ENCODE measurements at places on chromosomes 11 and 22.

- H3K27ac ChIP-seq: no peak overlapping the region
- DNase-seq: no peak
- H3K4me3 ChIP-seq: no peak overlapping the region
- H3K27me3 ChIP-seq: no peaks in the 10 kb centered on the region
- peaks cover 7% of the 10 kb centered on the region for H3K4me1 ChIP-seq
These were observed 109.5 kb downstream of the TEAD1 start for GRCh38 chr11:12783765-12784164.

- no peak overlapping the region for H3K27ac ChIP-seq
- no peaks in the 10 kb centered on the region for H3K27me3 ChIP-seq
- H3K4me3 ChIP-seq: no peak overlapping the region
- H3K36me3 ChIP-seq: no peaks in the 10 kb centered on the region
- H3K4me1 ChIP-seq: no peaks in the 10 kb centered on the region
- no peak for DNase-seq
These were observed 72.5 kb upstream of the CTSC start for GRCh38 chr11:88410056-88410455.

GRCh38 chr11:69472541-69473275 is 8.8 kb upstream of the LINC01488 start:
- H3K4me1 ChIP-seq: peaks cover 36% of the 10 kb centered on the region
- H3K27me3 ChIP-seq: peaks cover 7% of the 10 kb centered on the region
- no peak for DNase-seq
- no peak overlapping the region for H3K27ac ChIP-seq
- H3K4me3 ChIP-seq: no peak overlapping the region
- H3K36me3 ChIP-seq: no peaks in the 10 kb centered on the region

DNA sequence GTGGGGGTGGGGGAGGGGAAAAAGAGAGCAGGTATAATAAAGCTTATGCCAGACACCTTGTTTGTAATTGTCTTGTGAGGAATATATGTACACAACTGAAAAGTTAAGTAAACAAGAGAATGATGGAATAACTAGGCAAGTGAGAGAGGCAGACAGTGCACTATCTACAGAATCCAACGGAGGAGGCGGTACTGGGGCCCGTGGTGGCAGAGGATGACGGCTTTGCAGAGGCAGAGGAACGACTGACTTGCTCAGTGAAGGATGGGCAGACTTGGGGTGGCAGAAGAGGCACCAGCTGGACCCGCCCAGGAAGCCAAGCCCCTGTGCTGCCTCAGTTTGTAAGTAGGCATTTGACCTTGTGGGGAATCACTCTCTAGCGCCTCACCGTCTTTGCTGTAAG is 297.6 kb downstream of the ST3GAL4 start:
- H3K4me3 ChIP-seq: no peak overlapping the region
- H3K27ac ChIP-seq: no peak overlapping the region
- no peak for DNase-seq
- peaks cover 18% of the 10 kb centered on the region for H3K4me1 ChIP-seq

DNA sequence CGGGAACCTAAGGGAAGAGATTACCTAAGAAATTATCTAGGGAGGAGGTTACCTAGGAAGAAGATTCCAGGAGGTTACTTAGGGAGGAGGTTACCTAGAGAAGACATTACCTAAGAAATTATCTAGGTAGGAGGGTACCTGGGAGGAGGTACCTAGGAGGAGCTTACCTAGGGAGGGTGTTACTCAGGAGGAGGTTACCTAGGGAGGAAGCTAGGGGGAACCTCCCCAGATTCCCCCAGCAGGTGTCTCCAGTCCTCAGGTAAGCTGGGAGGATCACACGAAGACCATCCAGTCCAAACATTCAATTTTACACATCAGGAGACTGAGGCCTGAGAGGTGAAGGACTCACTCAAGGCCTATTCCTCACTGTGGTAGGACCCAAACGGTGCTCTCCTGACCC is 482.8 kb downstream of the TBC1D22A start:
- no peak for DNase-seq
- peaks cover 25% of the 10 kb centered on the region for H3K4me1 ChIP-seq
- no peaks in the 10 kb centered on the region for H3K36me3 ChIP-seq

DNA sequence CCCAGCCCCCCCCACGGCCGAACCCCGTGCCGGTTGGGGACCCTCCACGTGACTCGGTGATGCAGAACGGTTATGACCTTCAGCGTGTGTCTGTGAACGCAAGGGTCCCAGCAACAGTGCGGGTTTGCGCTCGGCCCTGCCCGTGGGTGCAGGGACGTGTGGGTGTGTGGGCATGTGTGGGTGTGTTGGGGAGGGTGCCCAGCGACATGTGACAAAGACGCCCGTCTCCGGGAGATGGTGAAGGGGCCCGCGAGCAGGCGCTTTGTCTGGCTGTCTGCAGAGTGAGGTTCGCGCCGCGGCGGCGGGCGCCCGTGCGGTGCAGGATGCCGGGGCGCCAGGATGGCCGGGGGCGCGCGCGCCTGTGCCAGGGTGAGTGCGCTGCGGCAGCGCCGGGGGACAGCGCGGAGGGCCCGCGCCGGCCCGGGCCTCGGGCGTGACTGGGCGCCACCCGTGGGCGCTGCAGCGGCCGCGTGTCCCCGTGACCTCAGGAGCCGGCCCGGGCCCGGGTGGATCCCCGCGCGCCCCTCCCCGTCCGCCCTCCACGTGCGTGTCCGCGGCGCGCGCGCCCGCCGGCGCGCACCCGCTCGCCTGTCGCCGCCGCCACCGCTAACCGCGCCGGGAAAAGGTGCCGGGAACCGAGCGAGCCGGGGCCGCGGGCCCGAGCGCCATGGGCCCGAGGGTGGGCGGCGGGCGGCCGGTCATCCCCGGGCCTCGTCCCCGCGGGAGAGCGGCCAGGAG is at the start of gene LRFN4:
Gene LRFN4, plus strand, starts transcription at position 569 of the 738 bp plus-strand sequence. CDS start 681 bp downstream, outside the sequence.
- DNase-seq: peak; percentile 61
- H3K36me3 ChIP-seq: peaks cover 70% of the 10 kb centered on the region
- H3K27me3 ChIP-seq: no peaks in the 10 kb centered on the region
- H3K4me3 ChIP-seq: peak within 1 kb of the TSS; percentile 75

- no peak for DNase-seq
- H3K27ac ChIP-seq: no peak overlapping the region
- H3K4me1 ChIP-seq: peaks cover 6% of the 10 kb centered on the region
- H3K4me3 ChIP-seq: no peak overlapping the region
- peaks cover 3% of the 10 kb centered on the region for H3K36me3 ChIP-seq
These were observed 36.9 kb downstream of the PACS1 start for GRCh38 chr11:66106786-66107599.

- no peaks in the 10 kb centered on the region for H3K36me3 ChIP-seq
- peaks cover 7% of the 10 kb centered on the region for H3K4me1 ChIP-seq
- H3K27me3 ChIP-seq: no peaks in the 10 kb centered on the region
These were observed 73.7 kb downstream of the PHF21A start for GRCh38 chr11:46047520-46047919.

DNA sequence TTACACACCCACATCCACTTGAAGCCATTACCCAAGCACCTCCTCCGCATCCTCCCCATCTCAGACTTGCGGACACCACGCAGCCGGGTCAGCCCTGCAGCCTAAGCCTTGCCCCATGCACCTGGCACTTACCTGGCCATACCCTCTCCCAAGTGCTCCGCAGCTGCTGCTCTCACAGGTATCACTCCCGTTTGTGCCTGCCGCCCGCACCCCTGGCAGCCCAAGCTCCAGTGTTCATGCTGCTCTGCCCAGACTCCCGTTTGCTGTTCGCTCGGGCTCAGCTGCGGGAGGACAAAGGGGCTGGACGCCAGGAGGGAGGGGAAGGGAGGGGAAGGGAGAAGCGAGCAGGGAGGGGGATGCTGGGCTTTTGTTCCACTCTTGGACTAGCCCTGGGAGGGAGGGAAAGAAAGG is at the start of gene KLHL35:
Gene KLHL35, minus strand, starts transcription at position 293 of the 411 bp plus-strand sequence. CDS start 2,574 bp downstream, outside the sequence.
- peaks cover 39% of the 10 kb centered on the region for H3K4me1 ChIP-seq
- no peak for DNase-seq
- H3K27ac ChIP-seq: no peak within 1 kb of the TSS
- peaks cover 29% of the 10 kb centered on the region for H3K36me3 ChIP-seq
- peak within 1 kb of the TSS; percentile 22 for H3K4me3 ChIP-seq
- H3K27me3 ChIP-seq: peaks cover 36% of the 10 kb centered on the region

DNA sequence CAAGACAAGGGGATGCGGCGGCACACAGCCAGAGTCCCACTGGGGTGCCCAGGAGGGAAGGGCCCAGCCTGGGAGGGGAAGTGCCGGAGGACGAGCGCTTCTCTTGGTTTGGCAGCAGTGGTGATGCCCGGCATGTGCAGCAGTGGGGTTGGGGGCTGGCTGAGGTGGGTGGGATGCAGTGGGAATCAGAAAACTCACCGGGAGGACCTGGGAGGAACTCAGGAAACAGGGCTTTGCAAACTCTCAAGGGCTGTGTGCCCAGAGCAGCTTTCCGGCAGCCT is 3.0 kb downstream of the FERMT3 start:
- H3K27ac ChIP-seq: no peak overlapping the region
- H3K27me3 ChIP-seq: no peaks in the 10 kb centered on the region
- peaks cover 64% of the 10 kb centered on the region for H3K36me3 ChIP-seq
- peaks cover 18% of the 10 kb centered on the region for H3K4me1 ChIP-seq
- no peak for DNase-seq

DNA sequence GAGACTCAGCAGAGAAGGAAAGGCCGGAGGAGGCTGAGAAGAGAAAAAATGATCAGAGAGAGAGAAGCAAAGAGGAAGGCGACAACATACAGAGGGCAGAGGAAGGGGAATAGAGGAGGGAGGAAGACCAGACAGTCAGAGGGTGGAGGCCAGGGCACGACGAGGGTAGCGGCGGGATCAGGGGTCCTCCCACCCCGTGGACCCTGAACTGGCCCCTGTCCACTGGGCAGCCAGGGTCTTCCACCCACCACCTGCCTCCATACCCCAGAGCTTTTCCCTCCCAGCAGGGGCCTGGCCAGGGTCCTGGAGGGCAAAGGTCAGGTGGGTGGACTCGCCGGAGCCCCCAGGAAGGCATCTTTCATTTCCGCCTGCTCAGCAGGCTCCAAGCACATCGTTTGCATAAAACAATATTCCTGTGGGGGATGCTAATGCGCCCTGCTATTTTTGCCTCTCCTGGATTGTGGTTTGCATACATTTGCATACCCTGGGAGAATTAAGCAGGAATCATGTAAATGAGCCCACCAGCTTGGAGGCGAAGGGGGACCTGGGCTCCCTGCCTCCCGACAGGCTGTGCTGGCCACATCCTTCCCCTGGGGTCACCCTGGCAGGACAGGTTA is 394.1 kb downstream of the MN1 start:
- H3K4me3 ChIP-seq: no peak overlapping the region
- no peak overlapping the region for H3K27ac ChIP-seq
- H3K27me3 ChIP-seq: no peaks in the 10 kb centered on the region
- peaks cover 6% of the 10 kb centered on the region for H3K4me1 ChIP-seq

GRCh38 chr22:17412232-17412631 is 43.0 kb downstream of the CECR2 start:
- peaks cover 8% of the 10 kb centered on the region for H3K4me1 ChIP-seq
- no peak for DNase-seq
- no peak overlapping the region for H3K27ac ChIP-seq
- H3K36me3 ChIP-seq: no peaks in the 10 kb centered on the region

DNA sequence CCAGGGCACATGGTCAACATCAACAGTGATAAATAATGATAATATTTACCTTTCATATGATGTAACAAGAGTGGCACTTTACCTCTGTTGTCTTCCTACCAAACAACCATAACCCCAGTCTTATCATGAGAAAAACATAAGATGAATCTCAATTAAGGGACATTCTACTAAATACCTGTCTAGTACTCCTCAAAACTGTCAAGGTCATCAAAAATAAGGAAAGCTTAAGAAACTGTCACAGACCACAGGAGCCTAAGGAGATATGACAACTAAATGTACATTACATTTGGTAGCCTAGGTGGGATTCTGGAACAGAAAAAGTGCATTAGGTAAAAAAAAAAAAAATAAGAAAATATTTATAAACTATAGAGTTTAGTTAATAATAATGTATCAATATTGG is 118.1 kb downstream of the CCDC34 start:
- no peak overlapping the region for H3K27ac ChIP-seq
- no peak for DNase-seq
- H3K4me3 ChIP-seq: no peak overlapping the region
- no peaks in the 10 kb centered on the region for H3K36me3 ChIP-seq
